ENCODE measurements at places on chromosomes 13 and 19.

GRCh38 chr19:55626350-55626749, 2.0 kb upstream of the ZNF784 start:
- no peak for DNase-seq

- DNase-seq = no peak
Measured at GRCh38 chr13:105050686-105051085, 1484.8 kb downstream of the EFNB2 start.

- no peak for DNase-seq
Measured at GRCh38 chr13:33817513-33817900, 442 bp upstream of the RFC3 start.

- no peak for DNase-seq
Measured at GRCh38 chr19:4717191-4717965, 6.3 kb downstream of the DPP9 start.

DNA sequence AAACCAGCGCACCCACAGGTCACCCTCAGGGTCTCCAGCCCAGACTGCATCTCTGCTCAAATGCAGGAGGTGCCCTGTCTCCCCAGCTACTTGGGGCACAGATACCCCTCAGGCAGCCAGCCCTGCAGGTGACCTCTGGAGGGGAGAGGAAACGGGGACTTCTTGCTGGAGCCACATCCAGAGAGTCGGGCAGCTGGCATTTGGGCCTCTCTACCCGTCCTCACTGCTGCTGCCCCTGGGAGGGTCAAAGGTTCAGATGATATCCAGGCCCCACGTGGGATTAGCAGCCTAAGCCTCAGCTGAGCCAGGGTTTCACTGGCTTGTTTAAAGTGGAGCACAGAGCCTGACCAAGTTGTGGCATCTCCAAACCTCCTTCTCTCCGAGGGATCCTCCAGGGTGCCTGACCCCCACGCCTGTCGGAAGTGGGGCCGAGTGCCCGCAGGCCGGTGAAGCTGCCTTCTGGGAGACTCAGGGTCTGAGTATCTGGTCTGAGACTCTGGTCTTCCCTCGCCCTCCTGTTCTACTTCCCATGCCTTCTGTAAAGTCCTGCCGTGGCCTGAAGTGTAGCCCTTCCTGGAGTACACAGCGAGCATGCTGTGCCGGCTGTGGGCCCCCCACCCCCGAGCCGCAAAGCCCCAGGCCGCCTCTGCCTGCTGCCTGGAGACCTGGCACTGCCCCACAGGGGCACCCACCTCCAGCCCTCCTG, 2.1 kb downstream of the RASA3 start:
- DNase-seq = no peak

DNA sequence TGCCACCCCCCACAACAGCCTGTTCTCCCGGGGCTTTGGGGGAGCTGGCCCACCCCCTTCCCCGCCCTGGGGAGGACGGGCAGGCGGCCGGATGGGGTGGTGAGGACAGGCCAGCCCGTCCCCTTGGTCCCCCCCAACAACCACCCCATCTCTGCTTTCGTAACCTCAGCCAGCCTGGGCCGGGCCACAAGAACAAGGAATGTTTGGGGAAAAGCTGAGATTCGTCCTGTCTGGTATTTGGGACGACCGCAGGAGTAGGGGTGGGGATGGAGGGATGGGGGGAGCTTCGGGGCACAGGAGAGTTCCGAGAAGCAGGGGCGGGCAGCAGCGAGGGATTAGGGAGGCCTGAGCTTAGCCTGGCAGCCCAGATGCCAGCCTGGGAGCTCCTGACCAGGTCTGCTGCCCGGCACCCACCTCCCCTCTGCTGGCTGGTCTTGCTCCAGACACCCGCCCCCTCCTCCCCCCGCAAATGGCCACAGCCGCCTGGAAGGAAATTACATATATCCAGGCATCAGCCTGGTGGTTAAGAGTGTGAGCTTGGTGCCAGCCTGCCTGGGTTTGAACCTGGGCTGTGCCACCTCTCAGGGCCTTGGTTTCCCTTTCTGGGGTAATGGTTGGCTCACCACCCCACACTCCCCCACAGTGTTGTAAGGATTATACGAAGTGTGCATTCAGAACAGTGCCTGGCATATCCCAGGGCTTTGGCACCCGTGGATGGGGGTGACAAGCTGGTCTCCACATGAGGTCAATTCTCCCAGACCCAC, at the start of gene PODNL1:
TSS of gene PODNL1 (minus strand) at position 117 of the 764 bp plus-strand sequence. CDS start 236 bp downstream, outside the sequence.
- peak; percentile 57 for DNase-seq

DNA sequence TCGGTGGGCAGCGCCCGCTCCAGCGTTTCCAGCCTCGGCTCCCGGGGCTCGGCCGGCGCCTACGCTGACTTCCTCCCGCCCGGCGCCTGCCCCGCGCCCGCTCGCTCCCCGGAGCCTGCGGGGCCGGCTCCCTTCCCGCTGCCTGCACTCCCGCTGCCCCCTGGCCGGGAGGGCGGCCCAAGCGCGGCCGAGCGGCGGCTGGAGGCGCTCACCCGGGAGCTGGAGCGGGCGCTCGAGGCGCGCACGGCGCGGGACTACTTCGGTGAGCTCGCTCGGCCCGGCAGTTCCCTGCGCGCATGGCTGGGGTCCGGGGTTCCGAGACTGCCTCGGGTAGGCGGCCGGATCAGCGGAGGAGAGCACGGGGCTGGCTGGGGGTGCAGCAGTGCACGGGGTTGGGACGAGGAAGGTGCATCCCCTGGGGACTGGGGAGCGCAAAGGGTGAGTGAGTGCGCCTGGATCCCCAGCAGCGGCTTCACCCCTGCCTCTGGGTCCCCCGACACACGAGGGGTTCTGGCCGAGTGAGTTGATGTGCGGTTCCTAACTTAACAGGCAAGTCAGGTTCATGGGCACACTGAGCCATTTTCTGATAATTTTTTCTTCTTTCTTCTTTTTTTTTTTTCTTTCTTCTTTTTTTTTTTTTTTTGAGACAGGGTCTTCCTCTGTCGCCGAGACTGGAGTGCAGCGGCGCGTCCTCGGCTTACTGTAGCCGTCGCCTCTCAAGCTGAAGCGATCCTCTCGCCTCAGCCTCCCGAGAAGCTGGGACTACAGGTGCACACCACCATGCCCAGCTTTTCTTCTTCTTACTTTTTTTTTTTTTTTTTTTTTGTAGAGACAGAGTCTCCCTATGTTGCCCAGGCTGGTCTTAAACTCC, 1.1 kb downstream of the WTIP start:
- DNase-seq = no peak

DNA sequence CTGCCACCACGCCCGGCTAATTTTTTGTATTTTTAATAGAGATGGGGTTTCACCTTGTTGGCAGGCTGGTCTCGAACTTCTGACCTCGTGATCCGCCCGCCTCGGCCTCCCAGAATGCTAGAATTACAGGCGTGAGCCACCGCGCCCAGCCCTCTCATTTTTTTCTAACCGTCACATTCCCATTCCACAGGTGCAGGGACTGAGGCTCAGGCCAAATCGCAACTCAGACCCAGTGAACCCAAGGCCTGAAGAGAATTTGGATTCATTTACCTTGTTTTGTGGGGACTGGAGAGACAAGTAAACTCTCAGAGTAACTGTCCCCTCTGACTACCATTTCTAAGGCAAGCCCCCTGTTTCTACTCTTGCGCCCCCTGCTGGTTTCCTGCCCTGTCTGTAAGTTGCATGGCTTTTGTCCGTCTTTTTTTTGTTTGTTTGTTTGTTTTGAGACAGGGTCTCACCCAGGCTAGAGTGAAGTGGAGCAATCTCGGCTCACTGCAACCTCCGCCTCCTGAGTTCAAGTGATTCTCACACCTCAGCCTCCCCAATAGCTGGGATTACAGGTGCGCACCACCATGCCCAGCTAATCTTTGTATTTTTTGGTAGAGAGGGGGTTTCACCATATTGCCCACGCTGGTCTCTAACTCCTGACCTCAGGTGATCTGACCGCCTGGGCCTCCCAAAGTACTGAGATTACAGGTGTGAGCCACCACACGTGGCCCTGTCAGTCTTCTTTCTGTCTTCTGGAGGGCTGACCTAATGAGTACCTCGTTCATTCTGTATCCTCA, 2.3 kb upstream of the STRN4 start:
- no peak for DNase-seq

DNA sequence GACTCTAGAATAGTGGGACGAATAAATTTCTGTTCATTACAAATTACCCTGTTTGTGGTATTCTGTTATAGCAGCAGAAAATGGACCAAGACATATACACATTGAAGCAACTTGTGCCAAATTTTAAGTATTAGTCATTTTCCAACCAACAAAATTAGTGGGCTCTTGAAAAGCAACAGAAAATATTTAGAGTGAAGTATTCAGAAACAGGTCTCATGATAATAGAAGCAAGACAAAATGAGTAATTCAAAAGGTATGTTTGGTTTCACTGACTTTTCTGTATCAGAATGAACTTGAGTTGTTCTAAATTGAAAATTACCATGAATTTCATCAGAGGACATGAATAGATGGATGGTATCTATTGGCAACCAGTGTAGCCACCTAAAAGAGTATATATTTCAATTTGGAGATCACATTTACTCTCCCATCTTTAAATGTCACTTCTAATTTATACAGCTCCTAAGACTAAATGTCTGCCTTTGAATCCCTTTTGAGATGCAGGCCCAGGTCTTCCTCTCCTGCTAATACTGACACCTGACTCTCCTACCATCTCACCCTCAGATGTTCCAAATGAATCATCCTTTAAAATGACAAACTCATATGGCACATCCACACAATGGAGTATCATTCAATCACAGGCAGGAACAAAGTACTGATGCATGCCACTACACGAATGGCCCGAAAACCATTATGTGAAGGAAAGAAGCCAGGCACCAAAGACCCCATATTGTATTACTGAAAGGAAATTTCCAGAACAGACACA, 40.7 kb upstream of the DOCK9 start:
- peak; percentile 84 for DNase-seq

DNA sequence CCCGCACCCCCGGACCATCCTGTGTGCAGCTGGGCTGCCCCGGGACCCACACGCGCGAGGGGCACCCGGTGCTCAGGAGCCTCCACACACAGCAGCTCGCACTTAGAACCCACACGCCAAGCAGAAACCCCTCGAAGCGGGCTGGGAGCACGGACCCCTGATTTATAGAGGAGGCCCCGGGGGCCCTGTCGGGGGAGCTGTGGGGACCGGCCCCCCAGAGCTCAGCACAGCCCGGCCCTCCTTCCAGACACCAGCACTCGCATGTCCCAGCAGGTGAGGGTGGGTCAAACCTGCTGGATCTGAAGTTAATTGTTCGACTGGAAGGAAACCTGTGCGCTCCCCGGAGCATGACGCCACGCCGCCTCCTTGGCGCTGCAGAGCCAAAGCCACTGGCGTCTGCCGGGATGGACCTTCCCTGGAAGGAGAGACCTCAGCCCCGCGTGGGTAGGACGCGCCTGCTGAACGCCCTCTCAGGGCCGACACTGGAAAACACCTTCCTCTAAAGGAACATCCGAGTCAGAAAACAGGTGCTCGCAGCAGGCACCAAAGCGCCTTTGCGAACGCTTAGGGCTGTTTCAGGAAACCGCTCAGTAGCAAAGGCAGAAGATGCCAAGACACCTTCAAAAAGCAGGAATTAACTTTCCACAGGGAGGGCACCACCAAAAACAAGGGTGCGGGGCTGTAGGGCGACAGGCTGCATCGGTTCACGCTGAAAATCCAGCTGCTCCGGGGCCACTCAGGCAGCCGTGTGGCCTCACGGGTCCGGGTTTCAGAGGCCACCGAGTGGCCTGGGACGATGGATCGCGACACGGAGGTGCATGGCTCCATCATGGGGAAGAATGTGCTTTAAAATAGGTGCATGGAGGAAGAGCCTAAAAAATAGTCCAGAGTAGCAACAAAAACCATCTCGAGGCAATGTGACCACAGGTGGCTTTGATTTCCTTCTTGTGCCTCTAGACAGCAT, 37.8 kb upstream of the GRTP1 start:
- no peak for DNase-seq

- no peak for DNase-seq
Measured at GRCh38 chr13:113345486-113345885, 18.4 kb downstream of the GRTP1 start.

DNA sequence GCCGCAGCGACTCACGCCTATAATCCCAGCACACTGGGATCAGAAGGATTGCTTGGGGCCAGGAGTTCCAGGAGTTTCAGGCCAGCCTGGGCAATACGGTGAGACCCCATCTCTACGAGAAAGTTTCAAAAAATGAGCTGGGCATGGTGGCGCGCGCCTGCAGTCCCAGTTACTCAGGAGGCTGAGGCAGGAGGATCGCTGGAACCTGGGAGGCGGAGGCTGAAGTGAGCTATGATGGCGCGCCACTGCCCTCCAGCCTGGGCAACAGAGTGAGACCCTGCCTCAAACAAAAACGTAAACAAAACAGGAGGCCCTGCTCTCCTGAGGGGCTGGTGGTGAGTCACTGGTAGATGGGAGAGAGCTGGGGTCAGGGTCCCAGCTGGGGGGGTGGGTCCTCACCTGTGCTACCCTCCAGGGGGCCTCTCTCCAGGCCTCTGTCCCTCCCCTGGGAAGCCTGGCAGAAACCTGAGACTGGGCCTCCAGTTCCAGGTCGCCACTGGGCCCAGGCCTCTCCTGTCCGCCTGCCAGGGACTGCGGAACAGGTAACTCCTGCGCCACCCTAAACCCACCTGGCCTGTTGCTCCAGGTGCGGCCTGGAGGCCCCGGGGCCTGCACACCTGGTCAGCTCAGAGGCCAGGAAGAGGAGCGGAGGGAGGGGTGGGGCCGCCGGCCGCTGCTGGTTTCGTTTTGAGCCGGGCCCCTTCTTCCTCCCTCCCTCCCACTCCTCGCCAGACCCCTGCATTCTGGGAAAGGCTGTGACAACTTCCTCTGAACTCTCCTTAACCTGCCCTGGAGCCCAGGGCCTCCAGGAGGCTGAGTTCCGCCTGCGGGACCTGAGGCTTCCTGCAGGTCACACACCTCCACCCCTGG, 17.2 kb upstream of the ZBTB7A start:
- DNase-seq = no peak

DNA sequence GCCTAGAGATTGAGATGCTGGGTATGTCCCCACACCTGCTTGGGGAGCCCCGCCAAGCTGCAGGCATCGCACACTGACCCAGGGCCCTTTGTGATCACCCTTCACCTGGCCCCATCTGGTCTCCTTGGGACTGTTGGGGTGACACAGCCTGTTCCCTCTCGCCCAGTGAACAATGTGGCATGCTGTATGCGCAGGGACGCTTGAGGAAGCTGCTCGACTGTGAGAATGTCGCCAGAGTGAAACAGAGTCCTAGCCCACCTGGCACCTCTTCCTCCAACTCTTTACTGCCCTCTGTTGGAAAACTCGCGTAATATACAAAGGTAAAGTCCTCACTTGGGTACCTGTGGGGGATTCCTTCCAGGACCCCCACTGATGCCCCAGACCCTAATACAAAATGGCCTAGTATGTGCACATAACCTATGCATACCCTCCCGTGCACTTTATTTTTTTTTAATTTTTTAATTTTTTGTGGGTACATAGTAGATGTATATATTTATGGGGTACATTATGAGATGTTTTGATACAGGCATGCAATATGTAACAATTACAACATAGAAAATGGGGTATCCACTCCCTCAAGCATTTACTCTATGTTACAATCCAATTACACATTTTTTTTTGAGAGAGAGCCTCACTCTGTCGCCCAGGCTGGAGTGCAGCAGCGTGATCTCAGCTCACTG, 9.0 kb downstream of the BLOC1S3 start:
- DNase-seq = peak; percentile 25

- no peak for DNase-seq
Measured at GRCh38 chr19:46995492-46995891, 24.1 kb upstream of the NPAS1 start.

- DNase-seq = no peak
Measured at GRCh38 chr13:30900952-30901749, 4.9 kb upstream of the MEDAG start.
